ENCODE measurements at places on chromosomes 16 and 17.
A peak's percentile ranks its signal among the peaks of the same experiment; 100 is the strongest.

DNA sequence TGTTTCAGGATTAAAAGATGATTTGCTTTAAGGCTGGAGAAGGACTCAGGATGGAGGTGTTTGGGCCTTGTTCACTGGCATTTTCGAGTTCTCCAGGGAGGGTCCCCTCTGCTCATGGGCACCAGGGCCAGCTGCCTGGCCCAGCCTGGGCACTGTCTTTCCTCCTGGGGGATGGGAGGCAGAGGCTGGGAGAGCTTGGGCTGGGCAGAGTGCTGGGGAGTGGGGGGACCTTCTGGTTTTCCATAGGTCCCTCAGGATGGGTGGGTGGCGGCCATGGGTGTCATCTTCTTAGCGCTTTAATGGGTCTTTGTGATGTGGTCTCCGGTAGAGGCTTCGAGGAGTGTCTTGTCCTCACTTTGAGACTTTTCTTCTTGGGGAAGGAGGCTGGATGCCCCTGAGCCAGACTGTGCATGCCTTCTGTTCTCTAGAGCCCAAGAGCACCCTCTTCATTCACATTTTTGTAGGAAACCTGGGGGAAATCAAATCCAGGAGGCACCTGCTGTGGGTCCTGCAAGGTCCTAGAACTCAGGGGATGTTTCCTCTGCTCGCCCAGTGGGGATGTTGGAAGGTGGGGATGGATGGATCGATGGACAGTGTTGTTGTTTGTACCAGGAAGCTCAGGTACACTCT lies 5.7 kb downstream of the NKD1 start:
- no peak for DNase-seq

DNA sequence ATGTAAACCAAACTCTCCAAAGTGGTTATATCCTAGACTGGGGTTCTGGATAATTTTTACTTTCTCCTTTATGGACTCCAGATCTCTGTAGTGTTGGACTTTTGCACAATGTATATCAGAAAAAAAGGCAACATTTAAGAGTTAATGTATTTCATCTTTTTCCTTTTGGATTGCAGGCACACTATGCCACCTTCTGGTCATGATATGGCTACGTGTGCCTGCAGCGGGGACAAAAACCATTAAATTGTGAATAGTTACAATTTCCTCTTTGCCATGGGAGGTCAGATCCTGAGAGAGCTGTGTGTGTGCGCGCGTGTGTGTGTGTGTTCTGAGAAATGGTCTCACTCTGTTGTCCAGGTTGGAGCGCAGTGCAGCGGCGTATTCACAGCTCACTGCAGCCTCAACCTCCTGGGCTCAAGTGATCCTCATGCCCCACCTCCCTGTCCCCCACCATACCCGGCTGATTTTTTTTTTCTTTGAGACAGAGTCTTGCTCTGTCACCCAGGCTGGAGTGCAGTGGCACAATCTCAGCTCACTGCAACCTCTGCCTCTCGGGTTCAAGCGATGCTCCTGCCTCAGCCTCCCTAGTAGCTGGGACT lies 4.3 kb upstream of the SGF29 start:
- DNase-seq: peak; percentile 45

GRCh38 chr16:84552135-84552534 lies 47.7 kb upstream of the MEAK7 start:
- no peak for DNase-seq

GRCh38 chr17:326010-326621 lies 26.5 kb downstream of the RPH3AL start:
- DNase-seq: no peak

- no peak for DNase-seq
These were observed 4.4 kb upstream of the OR1F1 start for GRCh38 chr16:3183445-3184139.

- no peak for DNase-seq
These were observed 5.5 kb downstream of the PCGF2 start for GRCh38 chr17:38742411-38743308.

DNA sequence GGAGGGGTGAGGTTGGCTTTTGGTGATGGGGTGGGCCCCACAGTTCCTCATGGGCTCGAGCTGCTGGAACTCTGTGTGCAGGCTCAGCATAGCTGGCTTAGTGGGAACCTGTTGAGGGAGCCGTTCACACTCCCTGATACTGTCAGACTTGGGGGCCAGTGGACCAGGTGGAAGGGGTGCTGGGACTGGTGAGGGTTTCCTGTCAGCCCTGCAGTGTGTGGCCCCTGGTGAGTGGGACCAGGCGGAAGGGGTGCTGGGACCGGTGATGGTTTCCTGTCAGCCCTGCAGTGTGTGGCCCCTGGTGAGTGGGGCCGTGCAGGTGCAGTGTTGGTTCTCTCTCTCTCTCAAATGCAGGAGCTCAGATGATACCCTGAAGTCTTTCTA lies 45.1 kb upstream of the ZNF750 start:
- peak; percentile 59 for DNase-seq

- DNase-seq: no peak
These were observed 614.2 kb downstream of the TMEM114 start for GRCh38 chr16:7976125-7976524.

DNA sequence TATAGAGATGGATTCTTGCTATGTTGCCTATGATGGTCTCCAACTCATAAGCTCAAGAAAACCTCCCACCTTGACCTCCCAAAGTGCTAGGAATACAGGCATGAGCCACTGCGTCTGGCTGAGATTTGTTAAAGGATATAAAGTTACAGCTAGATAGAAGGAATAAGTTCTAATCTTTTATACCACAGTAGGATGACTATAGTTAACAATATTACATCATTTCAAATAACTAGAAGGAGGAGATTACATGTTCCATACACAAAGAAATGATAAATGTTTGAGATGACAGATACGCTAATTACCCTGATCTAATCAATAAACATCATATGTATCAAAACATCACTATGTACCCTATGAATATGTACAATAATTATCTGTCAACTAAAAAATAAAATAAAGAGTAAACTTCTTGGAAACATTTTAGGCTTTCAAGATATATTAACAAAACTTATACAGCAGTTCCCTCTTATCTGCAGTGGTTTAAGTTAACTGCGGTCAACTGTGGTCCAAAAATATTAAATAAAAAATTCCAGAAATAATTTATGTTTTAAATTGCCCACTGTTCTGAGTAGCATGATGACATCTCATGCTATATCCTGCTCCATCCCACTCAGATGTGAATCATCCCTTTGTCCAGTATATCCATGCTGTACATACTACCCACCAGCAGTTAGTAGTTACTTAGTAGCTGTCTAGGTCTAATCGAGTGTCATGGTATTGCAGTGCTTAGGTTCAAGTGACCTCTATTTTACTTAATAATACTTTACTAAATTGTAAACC lies 129.2 kb upstream of the NACA2 start:
- DNase-seq: no peak

DNA sequence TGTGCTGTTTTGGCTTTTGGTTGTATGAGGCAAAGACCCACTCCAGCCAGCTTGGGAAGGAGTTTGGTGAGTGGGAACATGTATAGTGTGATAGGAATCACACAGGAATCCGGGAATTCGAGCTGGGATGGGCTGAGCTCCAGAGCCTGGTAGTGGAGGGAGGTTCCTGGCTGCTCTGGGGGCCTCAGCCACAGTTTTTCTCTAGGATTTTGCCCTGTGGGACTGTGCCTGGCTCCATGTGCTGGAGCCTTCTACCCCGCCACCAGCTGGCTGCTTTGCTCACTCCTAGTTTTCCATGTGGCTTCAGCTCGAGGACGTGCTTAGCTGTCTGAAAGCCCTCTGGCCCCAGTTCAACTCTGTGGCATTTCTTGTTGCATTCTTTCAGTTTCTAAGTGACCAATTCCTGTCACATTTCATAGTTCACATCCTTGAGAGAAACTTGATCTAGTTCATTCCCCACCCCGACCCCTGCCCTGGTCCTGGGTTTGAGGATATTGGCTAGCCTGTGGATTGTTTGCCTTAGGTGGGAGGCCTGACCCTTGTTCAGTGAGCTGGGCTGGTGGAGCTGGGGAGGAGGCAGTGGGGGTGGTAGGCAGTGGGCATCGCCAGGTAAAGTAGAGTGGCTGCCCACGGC lies 5.0 kb downstream of the SEC14L1 start:
- DNase-seq: no peak

DNA sequence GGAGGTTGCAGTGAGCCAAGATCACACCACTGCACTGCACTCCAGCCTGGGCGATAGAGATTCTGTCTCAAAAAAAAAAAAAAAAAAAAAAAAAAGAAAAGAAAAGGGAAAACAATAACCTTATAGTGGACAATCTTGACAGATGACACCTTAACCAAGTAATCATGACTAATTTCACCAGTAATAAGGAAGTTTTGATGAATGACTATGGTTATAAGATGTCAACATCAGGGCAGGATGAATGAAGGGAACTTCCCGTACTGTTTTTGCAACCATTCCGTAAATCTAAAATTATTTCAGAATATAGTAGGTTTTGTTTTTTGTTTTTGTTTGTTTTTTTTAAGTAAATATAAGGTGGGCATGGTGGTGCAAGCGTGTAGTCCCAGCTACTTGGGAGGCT lies 23.0 kb downstream of the GSPT1 start:
- no peak for DNase-seq

GRCh38 chr16:14291286-14291685 lies 220.2 kb downstream of the MRTFB start:
- no peak for DNase-seq

- DNase-seq: peak; percentile 30
These were observed 21.4 kb upstream of the CHMP6 start for GRCh38 chr17:80970044-80970761.

GRCh38 chr16:11794996-11795886 lies 1.8 kb downstream of the ZC3H7A start:
- DNase-seq: no peak

DNA sequence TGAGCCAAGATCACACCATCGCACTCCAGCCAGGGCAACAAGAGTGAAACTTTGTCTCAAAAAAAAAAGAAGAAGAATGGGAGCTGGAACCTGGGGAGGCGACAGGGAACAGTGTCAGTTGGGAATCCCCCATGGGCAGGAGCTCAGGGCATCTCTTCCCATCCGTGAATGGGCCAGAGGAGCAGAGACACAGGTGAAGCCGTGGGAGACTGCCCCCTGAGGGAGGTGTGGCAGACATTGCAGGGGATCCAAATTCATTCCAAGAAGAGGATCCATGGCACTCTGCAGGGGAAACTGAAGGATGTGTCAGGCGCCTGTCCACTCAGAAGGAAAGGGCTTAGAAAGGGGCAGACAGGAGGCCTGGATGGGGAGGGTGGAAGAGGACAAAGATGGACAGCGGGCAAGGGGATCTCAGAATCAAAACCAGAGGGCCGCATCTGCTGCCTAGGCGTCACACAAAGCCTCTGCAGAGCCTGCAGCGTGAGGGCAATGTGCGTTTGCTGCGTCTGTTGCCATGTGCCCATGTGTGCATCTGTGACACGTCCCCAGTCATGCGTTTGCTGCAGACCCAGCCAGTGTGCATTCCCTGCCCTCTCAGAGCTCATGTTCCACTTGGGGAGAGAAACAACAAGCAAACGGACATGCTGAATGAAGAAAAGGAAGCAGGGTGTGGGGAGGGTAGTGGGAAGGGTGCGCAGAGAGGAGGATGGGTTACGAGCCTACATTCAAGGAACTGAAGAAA lies 30.6 kb upstream of the TNRC6C start:
- no peak for DNase-seq

DNA sequence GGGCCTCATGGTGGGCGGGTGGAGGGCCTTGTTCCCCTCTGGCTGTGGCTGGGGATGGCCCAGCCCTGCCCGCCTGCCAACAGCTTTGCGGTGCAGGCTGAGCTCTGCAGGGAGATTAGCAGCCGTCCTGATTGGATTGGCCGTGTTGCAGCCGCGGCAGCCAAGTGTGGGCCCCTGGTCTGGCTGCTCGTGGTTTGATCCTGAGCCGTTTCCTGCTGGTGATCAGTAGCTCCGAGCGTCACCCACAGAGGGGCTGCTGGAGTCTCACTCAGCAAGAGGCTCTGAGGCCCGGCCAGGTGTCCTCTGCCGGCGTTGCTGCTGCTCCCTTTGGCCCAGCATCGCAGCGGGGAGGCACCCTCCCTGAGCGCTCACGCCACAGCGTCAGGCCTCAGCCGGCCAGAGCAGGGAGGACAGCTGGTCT lies 32.5 kb downstream of the BAIAP2 start:
- no peak for DNase-seq

DNA sequence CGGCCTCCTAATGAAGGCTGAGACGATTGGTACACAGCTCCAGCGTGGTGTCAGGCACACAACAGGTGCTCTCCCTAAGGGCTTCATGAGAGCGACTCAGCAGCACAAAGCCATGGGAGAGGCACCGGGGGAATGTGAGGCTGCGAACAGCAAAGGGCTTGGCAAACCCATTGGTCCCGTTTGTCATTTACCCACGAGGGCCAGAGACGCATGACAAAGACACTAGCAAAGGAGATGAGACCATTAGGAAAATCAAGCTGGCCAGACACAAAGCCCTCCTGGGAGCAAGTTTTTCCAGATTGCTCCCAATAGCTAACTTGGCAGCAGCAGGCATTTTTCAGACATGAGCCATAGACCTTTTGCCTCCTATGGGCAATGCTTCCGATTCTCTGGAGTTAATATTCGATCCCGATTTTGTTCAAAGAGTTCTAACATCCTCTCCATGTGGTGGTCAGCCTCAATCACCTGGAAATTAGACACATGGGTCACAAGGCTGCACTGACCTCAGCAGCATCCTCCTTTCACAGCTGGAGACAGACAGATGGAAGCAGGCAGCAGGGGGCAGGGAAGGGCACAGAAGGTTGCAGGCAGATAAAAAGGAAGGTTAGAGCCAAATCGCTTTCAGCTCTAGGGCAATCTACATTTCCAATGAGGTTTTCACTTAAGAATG lies 38.2 kb downstream of the TK2 start:
- no peak for DNase-seq

GRCh38 chr17:63537001-63537400 lies 13.3 kb upstream of the DCAF7 start:
- no peak for DNase-seq

- DNase-seq: no peak
These were observed 92.3 kb upstream of the C17orf78 start for GRCh38 chr17:37283414-37283961.

DNA sequence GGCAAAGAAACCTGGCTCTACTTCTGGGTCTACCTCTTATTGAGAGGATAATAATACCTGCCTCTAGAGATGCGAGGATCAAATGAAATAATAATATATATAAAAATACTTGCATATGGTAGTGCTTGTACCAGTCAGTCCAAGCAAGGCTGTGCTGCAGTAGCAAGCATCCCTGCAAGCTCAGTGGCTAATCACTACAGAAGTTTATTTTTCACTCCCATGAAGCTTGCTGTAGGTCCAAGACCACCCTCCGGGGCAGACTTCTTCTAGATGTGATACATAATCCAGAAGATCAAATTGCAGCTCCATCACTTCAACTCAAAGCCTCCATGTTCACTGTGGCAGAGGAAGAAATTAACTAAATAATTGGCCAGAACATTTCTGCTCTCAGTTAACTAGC lies 48.9 kb upstream of the NKD1 start:
- no peak for DNase-seq

GRCh38 chr16:50778284-50779163 lies 36.6 kb downstream of the CYLD start:
- DNase-seq: no peak

Data from CD4-positive, alpha-beta memory T cell (primary cell).